Thymus (tissue), 14 donors: ENCODE measurements at places on chromosomes 7 and 10. TPM values are rescaled to one million over a fixed set of nuclear protein-coding genes. Genes with fewer than 3 reads are reported as not detected.

GRCh38 chr7:42143711-42144600 is 93.1 kb downstream of the GLI3 start:
- no peak for DNase-seq

DNA sequence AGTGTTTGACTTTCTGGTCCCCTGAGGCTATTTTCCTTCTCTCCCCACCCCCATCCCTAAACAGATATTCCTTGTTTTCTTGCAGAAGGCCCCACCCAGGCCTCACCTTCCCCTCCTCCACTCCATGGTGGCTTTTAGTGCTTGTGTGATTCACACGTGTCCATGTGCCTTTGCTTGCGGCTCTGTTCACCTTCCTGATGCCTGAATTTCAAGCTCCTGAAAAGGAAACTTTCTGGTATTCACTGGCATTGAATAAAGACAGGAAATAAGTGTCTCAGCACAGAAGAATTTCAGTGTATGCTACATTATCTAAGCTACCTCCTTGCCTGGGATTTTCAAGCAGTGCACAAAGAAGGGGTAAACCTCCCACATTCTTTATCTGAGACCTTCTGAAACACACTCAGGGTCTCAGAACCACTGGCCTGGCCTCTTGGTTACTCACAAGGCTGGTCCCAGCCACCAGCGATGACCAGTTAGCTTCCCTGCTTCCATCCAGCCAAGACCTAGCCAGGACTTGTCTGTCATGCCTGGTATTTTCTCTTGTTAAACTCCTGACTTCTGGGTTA is 17.2 kb upstream of the UBE2H start:
- DNase-seq: no peak

GRCh38 chr10:79361726-79362397 is 14.6 kb downstream of the PPIF start:
- no peak for DNase-seq

GRCh38 chr7:103446049-103446520 is at the start of gene SLC26A5:
Gene SLC26A5, minus strand, starts transcription at chr7:103446207. Its CDS starts 24,693 bp downstream, at chr7:103421514.
- DNase-seq: no peak

DNA sequence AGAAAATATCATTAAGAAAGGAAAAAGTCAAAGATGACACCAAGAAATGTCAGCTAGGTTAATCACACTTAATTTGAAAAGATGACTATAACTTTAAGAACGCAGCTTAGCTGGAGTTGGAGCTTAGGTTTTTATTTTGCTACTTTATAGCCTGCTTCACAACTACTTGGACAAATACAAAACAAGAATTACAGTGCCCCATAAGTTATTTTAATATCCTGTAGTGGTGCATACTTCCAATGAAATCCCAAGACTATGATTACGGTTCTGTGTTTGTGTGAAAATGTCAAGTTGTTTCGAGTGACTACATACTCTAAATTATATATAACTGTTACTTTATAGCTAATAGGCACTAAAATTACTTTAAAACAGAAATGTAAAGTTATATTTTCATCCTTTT is 244.6 kb upstream of the MGMT start:
- DNase-seq: no peak

GRCh38 chr7:32639122-32639521 is 143.8 kb downstream of the AVL9 start:
- no peak for DNase-seq

DNA sequence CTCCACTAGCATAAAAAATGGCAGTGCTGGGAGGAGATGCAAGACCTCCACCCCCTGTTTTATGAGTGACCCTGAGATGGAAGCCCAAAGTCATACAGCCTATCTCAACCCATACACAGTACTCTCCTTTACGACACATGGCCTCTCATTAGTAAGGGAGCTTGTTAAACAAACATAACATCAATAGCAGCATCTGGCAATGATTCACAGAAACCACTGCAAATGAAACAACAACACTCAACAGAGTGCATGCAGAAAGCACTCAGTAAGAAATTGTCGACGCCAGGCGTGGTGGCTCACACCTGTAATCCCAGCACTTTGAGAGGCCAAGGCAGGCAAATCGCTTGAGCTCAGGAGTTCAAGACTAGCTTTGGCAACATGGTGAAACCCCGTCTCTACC is 27.5 kb upstream of the FIGNL1 start:
- DNase-seq: no peak

DNA sequence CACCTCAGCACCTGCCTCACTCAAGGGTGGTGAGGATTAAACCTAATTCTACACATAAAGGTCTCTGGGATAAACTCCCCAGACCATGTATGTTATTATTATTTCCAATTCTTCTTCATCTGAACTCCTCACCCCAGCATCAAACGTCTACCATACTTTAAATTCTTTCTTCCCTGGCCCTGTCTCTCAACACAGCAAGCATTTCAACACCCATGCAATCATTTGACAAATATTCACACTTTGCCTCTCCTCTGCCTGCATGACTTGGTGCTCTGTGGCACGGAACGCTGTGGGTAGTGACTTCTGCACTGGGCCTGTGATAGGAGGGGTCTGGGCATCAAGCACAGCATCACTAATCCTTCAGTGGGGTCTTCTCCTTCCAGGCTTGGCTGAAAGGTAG is 490.8 kb downstream of the TNS3 start:
- no peak for DNase-seq

GRCh38 chr10:31073996-31074721 is 42.5 kb upstream of the ZNF438 start:
- DNase-seq: no peak

DNA sequence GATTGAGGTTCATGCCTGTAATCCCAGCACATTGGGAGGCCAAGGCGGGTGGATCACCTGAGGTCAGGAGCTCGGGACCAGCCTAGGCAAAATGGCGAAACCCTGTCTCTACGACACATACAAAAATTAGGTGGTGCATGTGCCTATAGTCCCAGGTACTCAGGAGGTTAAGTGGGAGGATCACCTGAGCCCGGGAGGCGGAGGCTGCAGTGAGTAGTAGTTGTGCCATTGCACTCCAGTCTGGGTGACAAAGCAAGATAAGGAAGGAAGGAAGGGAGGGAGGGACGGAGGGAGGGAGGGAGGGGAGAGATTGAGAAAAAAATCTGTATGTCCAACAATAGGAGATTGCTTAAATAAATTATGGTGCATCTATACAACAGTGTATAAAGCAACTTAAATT is 13.2 kb downstream of the TLL2 start:
- DNase-seq: no peak

- DNase-seq: no peak
Measured at GRCh38 chr10:98611436-98611835, 164.7 kb upstream of the HPS1 start.

DNA sequence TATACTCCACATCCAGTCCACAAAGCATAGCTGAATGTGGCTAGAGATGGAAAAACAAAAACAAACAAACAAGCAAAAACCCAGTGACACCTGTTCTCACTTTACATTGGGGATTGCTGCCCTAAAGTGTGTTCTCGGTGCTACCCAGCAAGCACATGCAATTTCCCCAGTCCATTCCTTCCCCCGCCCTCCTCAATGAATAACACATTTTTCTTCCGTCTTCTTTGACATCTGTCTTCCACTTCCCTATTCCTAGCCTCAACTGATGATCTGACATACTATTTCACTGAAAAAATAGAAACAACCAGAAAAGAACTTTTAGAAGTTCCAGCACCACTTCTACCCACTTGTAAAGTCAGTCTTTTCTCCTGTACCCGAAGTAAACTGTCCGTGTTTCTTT is 147.1 kb downstream of the MALRD1 start:
- no peak for DNase-seq

CAPZA2 gene
- 55.9 TPM for polyA plus RNA-seq

AKR1D1 gene
- 0.05 TPM for polyA plus RNA-seq
